KBM-7 (cell line): ENCODE measurements at places on chromosomes 7 and 10.

- no peak for DNase-seq
Observed at GRCh38 chr10:73017955-73018480, 63.4 kb upstream of the PLA2G12B start.

DNA sequence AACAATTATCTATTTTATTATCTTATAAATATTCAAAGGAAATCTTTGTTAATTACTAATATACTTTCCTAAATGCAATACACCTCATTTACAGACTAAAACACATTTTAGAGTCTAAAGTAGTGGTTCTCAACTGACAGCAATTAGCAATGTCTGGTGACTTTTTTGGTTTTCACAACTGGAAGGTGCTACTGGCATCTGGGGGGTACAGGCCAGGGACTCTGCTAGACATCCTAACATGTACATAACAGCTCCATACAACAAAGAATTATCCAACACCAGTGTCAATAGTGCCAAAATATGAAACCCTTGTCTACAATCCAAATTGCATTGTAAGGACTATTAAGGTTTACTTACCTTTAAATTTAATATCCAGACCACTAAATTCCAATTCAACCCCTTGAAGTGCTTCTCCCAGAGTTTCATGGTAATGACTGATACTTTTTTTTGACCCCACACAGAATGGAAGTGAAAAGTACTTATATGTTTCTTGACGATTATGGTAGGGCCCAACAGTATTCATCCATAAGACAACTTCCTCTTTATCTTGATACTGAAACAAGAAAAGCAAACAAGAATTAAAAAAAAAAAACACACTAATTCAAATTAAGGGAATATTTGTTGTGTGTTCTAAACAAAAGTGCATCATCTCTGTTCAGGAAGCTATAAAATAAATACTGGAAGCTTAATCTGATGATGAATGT, 10.4 kb downstream of the TM9SF3 start:
- no peak for DNase-seq

- DNase-seq = no peak
Observed at GRCh38 chr10:52469970-52470705, 156.1 kb downstream of the DKK1 start.

- no peak for DNase-seq
Observed at GRCh38 chr10:28965937-28966336, 288.6 kb downstream of the BAMBI start.

DNA sequence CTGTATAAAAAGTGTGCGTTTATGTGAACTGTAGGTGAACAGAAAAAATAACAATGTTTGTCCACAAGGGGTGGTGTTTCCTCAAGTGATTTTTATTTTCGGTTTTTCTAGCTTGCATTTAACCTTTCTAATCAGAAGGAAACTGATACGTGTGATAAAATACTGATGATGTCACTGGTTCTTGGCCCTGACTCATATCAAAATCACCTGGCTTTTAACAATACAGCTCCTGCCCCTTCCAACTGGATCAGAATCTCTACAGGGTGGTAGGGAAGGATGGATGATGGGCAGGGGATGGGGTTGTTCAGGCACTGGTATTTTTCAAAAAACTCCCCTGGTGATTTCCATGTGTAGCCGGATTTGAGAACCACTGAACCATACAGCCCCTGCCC, 10.9 kb downstream of the NPFFR1 start:
- no peak for DNase-seq

- DNase-seq = no peak
Observed at GRCh38 chr7:29095631-29096445, 50.5 kb downstream of the CPVL start.
